ENCODE measurements at places on chromosomes 1 and 21.

DNA sequence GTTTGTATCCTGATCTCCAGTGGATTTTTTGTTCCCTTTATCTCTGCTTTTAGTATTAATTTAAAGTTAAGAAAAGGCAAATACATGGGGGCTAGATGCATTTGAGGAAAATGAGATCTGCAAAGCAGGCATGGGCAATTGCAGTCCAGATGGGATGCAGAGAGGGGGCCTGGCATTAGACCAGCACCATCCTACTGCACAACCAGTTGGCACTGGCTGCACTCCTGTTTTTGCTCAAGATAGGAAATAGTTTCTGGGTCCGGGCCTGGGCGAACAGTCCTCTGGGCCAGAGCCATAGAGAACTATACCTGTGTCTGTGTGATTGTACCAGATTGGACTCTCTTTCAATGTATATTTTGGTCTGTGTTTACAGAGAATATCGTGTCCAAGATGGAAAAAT is 34.0 kb upstream of the LEPR start:
- no peaks in the 10 kb centered on the region for H3K4me1 ChIP-seq
- no peak overlapping the region for H3K27ac ChIP-seq
- DNase-seq, result no peak
- H3K27me3 ChIP-seq, result no peaks in the 10 kb centered on the region
- no peak overlapping the region for H3K4me3 ChIP-seq

DNA sequence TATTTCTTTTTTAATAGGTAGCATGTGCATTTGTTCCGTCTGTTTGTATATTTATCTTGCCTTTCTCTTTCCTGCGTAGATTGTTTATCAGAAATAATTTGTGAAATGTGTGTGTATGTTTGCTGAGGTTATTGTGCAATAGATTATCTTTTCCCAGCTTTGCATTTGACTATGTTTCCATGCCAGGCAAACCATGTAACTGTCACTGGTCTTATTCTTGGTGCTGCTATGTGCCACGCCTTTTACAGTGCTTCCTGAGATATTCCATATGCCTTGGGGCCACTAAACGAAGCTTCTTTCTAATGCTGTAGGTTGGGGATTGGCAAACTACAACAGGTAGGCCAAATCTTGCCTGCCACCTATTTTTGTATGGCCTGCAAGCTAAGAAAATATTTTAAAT is 598.8 kb downstream of the PLPP3 start:
- H3K4me3 ChIP-seq, result no peak overlapping the region
- H3K27ac ChIP-seq, result no peak overlapping the region
- H3K36me3 ChIP-seq, result no peaks in the 10 kb centered on the region
- peaks cover 11% of the 10 kb centered on the region for H3K4me1 ChIP-seq

- H3K36me3 ChIP-seq, result no peaks in the 10 kb centered on the region
- no peak overlapping the region for H3K4me3 ChIP-seq
- H3K4me1 ChIP-seq, result peaks cover 27% of the 10 kb centered on the region
- H3K27me3 ChIP-seq, result no peaks in the 10 kb centered on the region
These were observed 131.3 kb downstream of the TOMM20 start for GRCh38 chr1:234997201-234997895.

DNA sequence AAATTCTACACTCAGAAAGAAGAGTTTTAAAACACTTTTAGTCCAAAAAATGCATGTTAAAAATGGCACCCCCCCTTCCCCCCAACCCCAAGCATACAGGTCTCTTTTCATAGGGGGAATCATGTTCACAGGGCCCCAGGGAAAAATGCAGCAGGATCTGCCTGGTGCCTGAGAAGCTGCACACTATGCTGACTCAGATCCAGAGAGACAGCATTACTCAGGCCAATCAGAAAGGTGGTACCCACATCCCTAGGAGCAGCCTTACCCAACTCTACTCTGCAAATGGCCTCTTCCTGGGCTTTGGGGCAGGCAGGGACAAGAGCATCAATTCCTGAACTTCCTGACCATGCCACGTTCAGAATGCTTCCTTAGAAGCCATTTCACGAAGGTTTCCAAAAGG is 119.0 kb downstream of the HIVEP3 start:
- no peak overlapping the region for H3K4me3 ChIP-seq
- no peaks in the 10 kb centered on the region for H3K4me1 ChIP-seq
- H3K27ac ChIP-seq, result no peak overlapping the region
- no peaks in the 10 kb centered on the region for H3K36me3 ChIP-seq

DNA sequence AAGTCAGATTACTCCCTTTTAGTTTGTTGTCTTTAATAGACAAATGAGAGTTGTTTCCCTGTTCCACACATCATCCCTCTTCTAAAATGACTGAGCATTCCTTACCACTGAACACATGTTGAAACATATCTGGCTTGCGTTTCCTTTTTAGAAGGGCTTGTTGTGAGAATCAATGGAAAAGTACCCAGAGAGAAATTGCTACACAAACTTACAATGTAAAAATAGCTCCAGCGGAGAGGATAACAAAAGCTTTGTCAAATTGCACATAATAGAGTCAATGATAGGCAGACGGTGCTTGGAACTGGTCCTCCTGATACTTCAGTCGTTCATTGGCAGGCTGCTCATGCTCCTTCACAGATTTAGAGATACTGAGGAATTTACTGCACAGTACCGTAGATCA is 123.9 kb downstream of the CYYR1 start:
- H3K27ac ChIP-seq, result no peak overlapping the region
- no peak for DNase-seq
- H3K27me3 ChIP-seq, result no peaks in the 10 kb centered on the region
- no peaks in the 10 kb centered on the region for H3K4me1 ChIP-seq

GRCh38 chr1:42817440-42817767 is 207 bp upstream of the SVBP start:
- no peaks in the 10 kb centered on the region for H3K27me3 ChIP-seq
- no peak for DNase-seq
- H3K27ac ChIP-seq, result peak overlapping the region; percentile 100
- H3K4me1 ChIP-seq, result peaks cover 20% of the 10 kb centered on the region
- peaks cover 8% of the 10 kb centered on the region for H3K36me3 ChIP-seq

DNA sequence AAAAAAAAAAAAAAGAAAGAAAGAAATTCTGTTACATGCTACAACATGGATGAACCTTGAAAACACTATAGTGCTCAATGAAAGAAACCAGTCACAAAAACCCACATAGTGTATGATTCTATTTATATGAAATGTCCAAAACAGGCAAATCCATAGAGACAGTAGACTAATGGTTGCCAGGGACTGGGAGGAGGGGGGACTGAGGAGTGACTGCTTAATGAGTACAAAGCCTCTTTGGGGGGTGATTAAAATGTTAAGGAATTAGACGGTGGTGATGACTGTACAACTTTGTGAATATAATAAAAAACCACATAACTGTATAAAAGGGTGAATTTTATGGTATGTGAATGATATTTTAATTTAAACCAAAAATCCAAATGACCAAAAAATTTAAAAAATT is 116.0 kb upstream of the GUCA2B start:
- no peaks in the 10 kb centered on the region for H3K36me3 ChIP-seq
- H3K4me3 ChIP-seq, result no peak overlapping the region
- peaks cover 7% of the 10 kb centered on the region for H3K27me3 ChIP-seq
- no peak overlapping the region for H3K27ac ChIP-seq

DNA sequence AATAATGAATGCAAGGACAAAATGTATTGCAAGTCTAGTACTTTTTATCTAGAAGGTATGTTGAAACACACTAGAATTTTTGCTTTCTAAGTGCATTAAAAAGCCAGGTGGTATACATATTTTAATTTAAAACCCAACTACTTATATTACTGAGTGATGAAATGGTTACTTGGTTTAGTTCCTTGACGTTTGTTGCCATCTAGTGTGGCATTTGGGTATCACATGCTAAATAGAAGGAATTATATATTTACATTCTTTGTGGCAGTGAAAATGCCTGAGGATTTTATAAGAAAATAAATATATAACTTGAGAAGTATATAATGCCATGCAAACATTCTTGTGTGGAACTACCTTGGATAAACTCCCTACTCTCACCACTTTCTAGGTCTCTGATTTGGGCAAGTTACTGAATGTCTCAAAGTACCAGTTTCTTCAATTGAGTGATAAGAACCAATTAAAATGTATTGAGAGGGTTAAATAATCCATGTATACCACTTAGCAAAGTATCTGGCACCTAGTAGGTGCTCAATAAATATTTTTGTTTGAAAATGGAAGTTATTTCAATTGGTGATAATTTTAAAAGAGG is 69.6 kb downstream of the SDCCAG8 start:
- H3K36me3 ChIP-seq, result no peaks in the 10 kb centered on the region
- no peak for DNase-seq
- no peaks in the 10 kb centered on the region for H3K27me3 ChIP-seq
- H3K4me1 ChIP-seq, result no peaks in the 10 kb centered on the region
- H3K4me3 ChIP-seq, result no peak overlapping the region

DNA sequence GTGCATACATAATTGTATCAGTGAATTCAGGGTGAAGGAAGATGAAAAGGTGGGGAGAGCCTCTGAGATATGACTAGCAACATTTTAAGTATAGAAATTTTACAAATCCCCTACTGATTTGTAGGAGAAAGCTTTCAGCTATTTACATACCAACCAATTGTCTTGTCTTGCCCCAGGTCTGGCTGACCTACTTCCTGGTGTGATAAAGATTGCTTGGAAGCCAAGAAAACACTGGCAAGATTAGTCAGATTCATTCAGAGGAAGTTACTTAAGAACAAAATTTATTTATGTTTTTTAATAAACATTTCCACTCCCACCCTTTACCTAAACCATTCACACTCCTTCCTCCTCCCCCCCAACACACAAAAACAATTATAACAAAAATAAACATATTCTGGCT is 17.5 kb downstream of the PTGS2 start:
- no peaks in the 10 kb centered on the region for H3K27me3 ChIP-seq
- DNase-seq, result no peak
- H3K27ac ChIP-seq, result no peak overlapping the region
- no peak overlapping the region for H3K4me3 ChIP-seq
- H3K36me3 ChIP-seq, result no peaks in the 10 kb centered on the region
- H3K4me1 ChIP-seq, result no peaks in the 10 kb centered on the region

GRCh38 chr1:22257290-22258275 is 114.7 kb upstream of the WNT4 start:
- no peak for DNase-seq
- no peaks in the 10 kb centered on the region for H3K36me3 ChIP-seq
- peaks cover 17% of the 10 kb centered on the region for H3K4me1 ChIP-seq
- no peaks in the 10 kb centered on the region for H3K27me3 ChIP-seq
- no peak overlapping the region for H3K4me3 ChIP-seq

DNA sequence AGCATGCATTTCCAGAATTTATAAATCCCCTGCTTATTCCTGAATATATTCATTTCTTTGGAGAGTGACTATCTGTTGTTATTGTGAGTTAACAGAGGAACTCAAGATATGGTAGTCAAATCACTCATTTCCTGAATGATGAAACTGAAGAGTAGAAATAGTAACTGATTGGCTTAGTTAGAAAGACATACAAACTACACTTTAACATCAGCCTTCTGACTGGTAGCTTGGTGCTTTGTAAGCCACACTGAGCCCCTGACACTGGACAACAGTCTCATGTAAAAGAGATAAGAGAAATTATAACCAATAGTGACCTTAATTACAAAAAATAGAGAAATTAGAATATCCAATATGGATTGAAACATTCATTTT is 4.8 kb downstream of the GBP7 start:
- no peak for DNase-seq
- no peaks in the 10 kb centered on the region for H3K4me1 ChIP-seq
- no peak overlapping the region for H3K27ac ChIP-seq

DNA sequence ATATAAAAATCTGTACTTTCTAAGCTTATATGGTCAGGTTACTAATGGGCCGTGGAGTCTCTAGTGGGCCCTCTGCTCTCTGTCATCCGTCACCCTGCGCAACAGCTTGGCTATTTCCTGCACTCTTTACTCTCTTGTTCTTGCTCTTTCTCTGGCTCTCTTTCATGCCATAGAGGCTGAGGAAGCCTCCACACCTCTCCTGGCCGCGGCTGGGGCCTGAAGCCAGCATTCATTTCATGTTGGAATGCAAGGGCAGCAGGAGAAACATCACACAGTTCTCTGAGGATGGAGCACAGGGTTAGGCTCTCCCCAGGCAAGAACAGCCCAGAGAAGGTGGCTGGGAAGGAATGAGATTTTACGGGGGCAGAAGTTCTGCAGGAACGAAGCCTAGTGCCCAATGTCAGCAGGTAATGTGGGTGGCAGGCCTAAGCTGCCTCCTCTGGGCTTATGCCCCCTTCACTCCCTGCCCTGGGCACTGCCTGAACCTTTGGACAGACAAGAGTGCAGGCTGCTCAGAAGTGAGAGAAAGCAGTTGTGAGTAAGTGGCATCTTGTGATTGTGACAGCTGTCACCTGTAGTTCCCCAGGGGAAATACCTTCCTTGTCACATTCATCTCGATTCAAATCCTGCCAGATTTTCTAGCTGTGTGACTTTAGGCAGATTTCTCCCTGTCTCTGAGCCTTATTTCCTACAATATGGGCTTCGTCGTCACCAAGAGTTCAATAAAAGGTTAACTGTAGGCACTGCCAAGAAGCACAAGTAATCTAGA is 3.6 kb upstream of the FHAD1 start:
- DNase-seq, result no peak
- no peak overlapping the region for H3K27ac ChIP-seq
- peaks cover 8% of the 10 kb centered on the region for H3K4me1 ChIP-seq
- 0 out of 2 replicates have a peak, but pooled peaks cover 3% of the 10 kb centered on the region for H3K27me3 ChIP-seq
- H3K4me3 ChIP-seq, result no peak overlapping the region

- no peaks in the 10 kb centered on the region for H3K36me3 ChIP-seq
- H3K4me3 ChIP-seq, result no peak overlapping the region
- no peaks in the 10 kb centered on the region for H3K4me1 ChIP-seq
- no peak for DNase-seq
- no peaks in the 10 kb centered on the region for H3K27me3 ChIP-seq
- no peak overlapping the region for H3K27ac ChIP-seq
These were observed 36.2 kb downstream of the LDLRAP1 start for GRCh38 chr1:25579292-25580252.

GRCh38 chr1:229845410-229846138 is 219.5 kb downstream of the URB2 start:
- no peaks in the 10 kb centered on the region for H3K36me3 ChIP-seq
- no peak overlapping the region for H3K27ac ChIP-seq
- H3K4me1 ChIP-seq, result no peaks in the 10 kb centered on the region
- no peaks in the 10 kb centered on the region for H3K27me3 ChIP-seq
- no peak for DNase-seq
- H3K4me3 ChIP-seq, result no peak overlapping the region

GRCh38 chr1:169694304-169695075 is 16.9 kb downstream of the SELL start:
- no peaks in the 10 kb centered on the region for H3K4me1 ChIP-seq
- no peak for DNase-seq
- no peaks in the 10 kb centered on the region for H3K27me3 ChIP-seq
- no peak overlapping the region for H3K4me3 ChIP-seq

GRCh38 chr1:201655910-201656309 is 117.0 kb downstream of the NAV1 start:
- peaks cover 2% of the 10 kb centered on the region for H3K36me3 ChIP-seq
- H3K27ac ChIP-seq, result no peak overlapping the region
- no peak for DNase-seq

GRCh38 chr1:65224681-65225091 is 76.7 kb downstream of the AK4 start:
- no peaks in the 10 kb centered on the region for H3K36me3 ChIP-seq
- H3K4me3 ChIP-seq, result no peak overlapping the region
- no peaks in the 10 kb centered on the region for H3K4me1 ChIP-seq
- H3K27me3 ChIP-seq, result no peaks in the 10 kb centered on the region
- no peak for DNase-seq

Data from SJSA1 (cell line).